ENCODE measurements at places on chromosomes 6 and 20.

DNA sequence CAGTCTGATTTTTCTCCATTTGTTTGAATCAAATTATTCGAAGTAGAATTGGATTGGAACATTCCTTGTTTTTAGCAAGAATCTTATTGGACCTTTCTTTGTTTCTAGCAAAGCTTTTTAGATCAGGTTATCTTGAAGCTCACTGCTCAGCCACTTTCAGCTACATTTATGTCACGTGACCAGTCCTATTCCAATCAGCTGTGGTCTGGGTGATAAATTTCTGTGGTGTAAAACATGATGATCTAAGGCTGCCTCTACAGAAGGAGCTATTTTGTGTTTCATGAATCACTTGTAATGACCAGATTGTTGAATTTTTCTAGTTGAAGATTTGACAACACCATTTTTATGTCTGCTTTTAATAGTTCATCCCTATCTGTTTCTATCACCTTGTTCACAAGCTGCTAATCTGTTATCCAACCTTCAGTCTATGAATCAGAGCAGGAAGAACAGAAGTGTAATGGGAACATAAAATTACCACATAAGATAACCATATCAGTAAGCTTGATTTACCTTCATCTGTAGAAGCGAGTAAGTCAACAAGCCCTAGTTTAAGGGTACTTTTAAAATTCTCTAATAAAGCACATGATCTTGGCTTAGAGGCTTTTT is 101.0 kb upstream of the MAP3K7 start:
- DNase-seq = no peak

DNA sequence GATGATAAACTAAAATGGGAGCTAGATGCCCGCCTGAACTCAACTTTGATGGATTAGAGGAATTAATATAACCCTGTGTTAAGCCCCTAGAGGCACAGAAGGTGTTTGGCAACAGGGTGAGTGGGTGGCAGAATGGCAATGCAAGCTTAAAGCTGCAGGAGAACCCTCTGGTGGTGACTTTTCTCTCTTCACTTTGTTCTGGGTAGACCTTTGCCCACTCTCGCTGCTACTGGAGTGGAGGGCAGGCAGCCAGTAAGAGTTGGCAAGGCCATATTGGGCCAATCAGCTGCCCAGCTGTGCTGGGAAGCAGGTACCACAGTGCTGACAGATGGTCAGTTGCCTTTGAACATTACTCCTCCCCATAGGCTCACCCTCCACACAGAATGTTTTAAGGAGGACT is 468.2 kb downstream of the MMUT start:
- DNase-seq = no peak

DNA sequence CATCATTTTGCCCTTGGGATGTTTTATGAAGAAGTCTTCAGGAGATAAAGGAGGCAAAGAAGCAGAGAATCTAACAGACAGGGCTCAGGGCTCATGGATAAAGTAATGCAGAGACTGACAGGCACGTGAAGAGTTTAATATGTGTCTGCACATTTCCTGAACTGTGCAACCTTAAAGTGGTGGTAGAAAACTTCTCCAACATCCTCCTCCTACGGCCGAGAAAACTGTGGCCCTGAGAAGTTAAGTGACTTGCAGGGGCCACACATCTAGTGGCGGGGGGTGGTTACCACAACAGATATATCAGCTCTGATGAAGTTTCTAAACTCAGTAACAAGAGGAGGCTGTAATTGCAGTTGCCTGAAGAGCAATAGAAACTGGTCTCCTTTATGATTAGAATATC is 61.0 kb downstream of the SOBP start:
- DNase-seq = no peak

- no peak for DNase-seq
These were observed 45.2 kb upstream of the CTAGE9 start for GRCh38 chr6:131756039-131756438.

DNA sequence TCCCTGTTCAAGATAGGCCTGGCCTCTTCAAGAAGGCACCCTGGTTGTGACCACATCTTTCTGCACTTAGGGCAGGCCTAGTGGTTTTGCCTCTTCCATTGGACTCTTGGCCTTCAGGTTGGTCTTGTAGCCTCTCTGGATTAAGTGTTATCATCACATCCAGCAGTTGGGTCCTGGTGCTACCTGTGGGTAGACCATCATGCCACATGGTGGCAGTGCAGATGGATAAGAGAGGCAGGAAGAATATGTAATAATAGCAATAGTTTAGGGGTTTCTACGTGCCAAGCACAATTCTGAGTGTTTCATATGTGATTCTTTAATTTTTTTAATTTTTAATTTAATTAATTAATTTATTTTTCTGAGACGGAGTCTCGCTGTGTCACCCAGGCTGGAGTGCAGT is 28.5 kb upstream of the SNRPB2 start:
- DNase-seq = peak; percentile 10

- no peak for DNase-seq
These were observed 736.1 kb downstream of the DOK5 start for GRCh38 chr20:55211481-55211880.

Measured in SHP77 treated with DMSO at 0.1 percent for 48 hours (cell line).